Endothelial cell of umbilical vein (primary cell): ENCODE measurements at places on chromosomes 3 and 15.

DNA sequence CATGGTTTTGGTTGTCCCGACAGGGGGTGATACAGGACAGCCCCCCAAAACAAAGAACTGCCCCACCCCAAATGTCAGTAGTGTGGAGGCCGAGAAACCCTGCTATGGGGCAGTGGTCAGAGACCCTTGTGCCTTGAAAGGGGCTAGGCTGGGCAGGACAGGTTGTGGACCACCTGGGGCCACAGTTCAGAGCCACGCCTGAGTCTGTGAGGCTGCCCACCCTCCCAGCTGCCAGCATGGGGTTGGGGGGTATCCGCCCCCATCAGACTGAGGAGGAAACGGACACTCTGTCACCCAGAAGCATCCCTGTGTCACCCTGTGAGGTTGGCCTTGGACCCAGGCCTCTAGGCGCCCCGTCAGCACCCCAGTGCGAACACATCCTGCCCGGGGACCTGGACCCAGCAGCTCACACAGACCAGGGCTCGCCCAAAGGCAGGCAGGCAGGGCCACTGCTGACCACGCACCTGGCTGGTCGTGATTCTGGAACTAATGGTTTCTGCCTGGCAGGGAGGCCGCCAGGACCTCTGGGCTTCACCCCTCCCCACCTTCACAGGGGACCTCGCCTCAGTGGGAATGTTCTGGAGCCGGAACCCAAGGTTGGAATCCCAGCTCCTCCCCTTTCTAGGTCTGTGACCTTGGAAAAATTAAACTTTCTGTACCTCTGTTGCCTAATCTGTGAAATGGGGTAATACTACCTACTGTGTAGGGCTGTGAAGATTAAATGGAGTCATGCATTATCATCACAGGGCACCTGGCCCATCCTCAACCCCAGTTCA is 1.4 kb downstream of the SLC41A3 start:
- DNase-seq, result no peak

- DNase-seq, result peak; percentile 47
Observed at GRCh38 chr3:107988460-107989175, 102.2 kb downstream of the CD47 start.

DNA sequence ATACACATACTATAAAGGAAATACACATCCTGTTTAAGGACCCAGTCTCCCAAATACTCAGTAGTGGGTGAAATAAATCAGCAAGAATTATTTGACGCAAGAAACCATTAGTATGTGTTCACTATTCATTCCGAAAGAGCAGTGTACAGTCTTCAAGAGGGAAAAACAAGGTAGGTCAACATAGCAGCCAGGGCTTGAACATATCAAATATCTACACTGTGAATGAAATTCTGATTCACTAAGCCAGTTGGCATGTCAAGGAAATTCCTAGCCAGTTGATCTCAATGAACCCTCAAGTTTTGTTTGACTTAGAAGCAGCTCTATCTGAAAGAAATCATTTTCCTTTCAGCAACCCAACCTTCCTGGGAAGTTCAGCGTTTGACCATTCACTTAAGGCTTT is 99.0 kb downstream of the CNTN3 start:
- no peak for DNase-seq

- no peak for DNase-seq
Observed at GRCh38 chr3:35198857-35199256, 440.5 kb upstream of the ARPP21 start.
